ENCODE measurements at places on chromosomes 4 and X.

- no peak for DNase-seq
Measured at GRCh38 chr4:14602206-14602605, 400.1 kb upstream of the CPEB2 start.

- DNase-seq: no peak
Measured at GRCh38 chrX:40459571-40460158, 121.1 kb upstream of the ATP6AP2 start.

- no peak for DNase-seq
Measured at GRCh38 chr4:5033281-5033841, 14.1 kb upstream of the CYTL1 start.

GRCh38 chr4:101279377-101279871 lies 67.9 kb downstream of the PPP3CA start:
- DNase-seq: no peak

- no peak for DNase-seq
Measured at GRCh38 chr4:153117554-153117953, 86.7 kb upstream of the TRIM2 start.

DNA sequence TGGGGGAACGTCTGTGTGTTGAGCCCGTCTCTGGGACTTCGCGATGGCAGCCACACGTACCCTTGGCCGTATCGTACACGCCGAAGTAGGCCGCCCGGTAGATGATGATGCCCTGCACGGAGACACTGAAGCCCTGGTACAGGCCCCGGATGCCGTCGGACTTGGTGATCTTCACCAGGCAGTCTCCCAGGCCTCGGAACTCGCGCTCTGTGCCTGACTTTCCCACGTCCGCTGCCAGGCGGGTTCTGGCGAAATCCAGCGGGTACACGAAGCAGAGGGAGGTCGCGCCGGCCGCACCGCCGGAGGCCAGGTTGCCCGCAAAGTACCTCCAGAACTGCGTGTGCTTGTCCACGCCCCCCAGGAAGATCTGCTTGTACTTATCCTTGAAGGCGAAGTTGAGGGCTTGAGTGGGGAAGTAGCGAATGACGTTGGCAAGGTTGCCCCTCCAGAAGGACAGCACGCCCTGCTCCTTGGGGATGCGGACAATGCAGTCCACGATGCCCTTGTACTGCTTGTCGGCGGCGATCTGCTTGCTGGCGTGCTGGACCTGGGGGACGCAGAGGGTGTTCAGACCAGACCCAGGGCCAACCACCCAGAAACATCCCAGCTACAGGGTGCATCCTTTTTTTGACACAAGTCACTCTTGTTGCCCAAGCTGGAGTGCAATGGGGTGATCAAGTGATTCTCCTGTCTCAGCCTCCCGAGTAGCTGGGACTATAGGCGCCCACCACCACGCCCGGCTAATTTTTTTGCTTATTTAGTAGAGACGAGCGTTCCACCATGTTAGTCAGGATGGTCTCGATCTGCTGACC lies 2.5 kb downstream of the SLC25A6 start:
- no peak for DNase-seq

- no peak for DNase-seq
Measured at GRCh38 chrX:68631336-68631735, 16.1 kb upstream of the STARD8 start.

DNA sequence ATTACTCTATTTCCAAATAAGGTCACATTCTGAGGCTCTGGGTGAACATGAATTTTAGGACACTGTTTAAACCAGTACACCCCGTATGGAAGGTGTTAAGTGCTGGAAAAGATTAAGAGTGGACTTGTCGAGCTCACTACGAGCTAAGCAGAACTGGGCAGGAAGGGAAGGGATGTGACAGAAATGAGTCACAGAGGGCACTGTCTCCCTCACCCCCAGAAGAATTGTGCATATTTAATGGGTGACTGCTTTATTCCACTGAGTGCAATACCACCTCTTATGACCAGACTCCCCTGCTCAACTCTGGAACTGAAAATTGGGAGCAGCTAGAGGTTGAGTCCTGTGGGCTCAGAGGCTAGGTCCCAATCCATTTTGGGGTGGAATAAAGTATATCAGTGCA lies 187.4 kb upstream of the RPS6KA3 start:
- DNase-seq: peak; percentile 32

- DNase-seq: no peak
Measured at GRCh38 chr4:85420831-85421230, 54.1 kb upstream of the ARHGAP24 start.

GRCh38 chrX:54181202-54181953 lies 1.7 kb downstream of the FAM120C start:
- no peak for DNase-seq

GRCh38 chr4:2142630-2143427 lies 83.7 kb downstream of the NAT8L start:
- DNase-seq: no peak

DNA sequence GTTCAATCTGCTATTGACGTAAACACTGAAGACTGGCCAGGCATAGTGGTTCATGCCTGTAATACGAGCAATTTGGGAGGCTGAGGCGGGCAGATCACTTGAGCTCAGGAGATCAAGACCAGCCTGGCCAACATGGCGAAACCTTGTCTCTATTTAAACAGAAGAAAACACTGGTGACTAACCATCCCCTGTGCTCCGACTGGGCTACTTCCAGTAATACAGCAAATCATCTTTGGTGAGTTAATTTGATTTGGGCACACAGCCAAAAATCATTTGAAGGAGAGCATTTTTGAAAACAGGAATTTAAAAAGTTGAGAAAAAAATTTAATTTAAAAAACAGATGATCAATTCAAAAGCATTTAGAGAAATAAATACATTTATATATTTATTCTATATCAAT lies 52.0 kb downstream of the SEC24D start:
- DNase-seq: no peak

Measured in CD4-positive, alpha-beta T cell treated with Interleukin-2 at 100 ng/mL for 4 hours (primary cell).